ENCODE measurements at places on chromosomes 12 and 14.

DNA sequence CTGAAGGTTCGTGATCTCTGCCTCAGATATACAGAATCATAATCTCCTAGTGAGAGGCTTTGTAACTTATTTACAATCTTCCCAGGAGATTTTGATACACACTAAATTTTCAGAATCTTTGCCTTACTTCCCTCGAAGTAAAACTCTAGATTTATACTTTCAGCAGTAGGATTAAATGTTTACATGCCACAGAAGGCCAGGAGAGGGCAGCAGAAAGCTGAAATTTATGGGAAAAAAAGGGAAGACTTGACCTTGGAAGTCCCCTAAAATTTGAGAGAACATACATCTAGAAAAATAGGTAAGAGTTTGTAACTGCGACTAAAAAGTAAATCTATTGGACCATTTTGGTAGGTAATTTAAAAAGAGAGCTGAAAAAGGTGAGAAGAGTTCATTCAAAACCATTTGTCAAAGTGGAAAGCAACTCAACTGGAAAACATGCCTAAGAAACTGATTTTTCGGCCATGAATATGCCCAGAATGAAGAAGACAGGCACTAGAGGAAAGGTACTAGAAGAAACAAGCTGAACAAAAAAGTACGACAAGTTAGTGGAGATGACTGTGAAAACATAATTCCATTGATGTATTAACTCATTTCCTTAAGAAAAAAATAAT is 242.0 kb upstream of the MDGA2 start:
- DNase-seq, result no peak

DNA sequence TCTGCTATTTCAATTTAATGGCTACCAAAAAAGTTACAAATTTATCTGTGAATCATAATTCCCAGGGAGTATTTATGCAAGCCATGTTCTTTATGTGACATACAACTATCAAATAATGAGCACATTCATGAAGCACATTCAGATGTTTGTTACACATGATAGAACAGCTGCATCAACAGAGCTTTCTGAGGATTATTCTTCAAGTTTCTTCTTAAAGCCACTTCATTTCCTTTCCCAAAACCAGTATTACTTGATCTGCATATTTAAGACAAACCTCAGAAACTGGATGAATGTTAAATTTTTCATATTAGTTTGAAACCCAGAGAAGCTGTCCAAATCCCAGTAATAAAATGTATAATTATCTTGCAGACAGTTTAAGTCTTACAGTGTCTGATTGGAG is 73.6 kb upstream of the SOX5 start:
- no peak for DNase-seq

DNA sequence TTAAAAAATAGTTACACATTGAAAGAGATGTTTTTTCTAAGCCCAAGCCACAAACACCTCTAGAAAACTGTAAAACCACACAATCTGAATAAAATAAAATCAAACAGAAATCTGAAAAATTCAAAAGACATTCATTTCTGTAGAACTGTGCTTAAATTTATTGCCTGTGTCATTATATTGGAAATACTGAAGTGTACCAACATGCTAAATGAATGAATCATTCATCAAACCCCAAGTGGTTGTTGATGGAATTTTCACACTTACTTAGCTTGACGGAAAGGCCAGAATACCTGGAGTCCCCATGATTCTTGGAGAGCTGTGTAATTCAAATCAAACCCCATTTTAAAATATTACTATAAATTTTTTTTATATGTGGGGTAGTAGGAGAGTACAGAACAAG is 2.7 kb downstream of the KITLG start:
- DNase-seq, result no peak

GRCh38 chr12:103852498-103852997 is 11.5 kb upstream of the NT5DC3 start:
- DNase-seq, result no peak

GRCh38 chr12:45343269-45344051 is 127.6 kb downstream of the ANO6 start:
- no peak for DNase-seq

DNA sequence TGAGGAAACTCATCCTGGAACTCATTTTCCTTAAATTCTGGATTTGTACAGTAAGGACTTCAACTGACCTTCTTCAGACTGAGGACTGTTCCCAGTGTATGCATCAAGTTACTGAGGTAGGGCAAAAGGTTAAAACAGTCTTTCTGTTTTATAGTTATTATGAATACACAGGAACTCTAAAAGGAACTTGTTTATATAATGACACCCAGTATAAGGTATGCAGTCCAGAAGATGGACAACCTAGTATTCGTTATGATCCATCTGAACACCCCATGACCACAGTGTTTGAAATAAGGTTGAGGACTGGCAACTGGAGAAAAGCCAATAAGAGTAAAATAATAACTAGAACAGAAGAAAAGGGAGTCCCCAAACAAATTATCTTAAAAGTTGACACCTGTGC is 779.9 kb upstream of the TMEM132C start:
- DNase-seq, result no peak

DNA sequence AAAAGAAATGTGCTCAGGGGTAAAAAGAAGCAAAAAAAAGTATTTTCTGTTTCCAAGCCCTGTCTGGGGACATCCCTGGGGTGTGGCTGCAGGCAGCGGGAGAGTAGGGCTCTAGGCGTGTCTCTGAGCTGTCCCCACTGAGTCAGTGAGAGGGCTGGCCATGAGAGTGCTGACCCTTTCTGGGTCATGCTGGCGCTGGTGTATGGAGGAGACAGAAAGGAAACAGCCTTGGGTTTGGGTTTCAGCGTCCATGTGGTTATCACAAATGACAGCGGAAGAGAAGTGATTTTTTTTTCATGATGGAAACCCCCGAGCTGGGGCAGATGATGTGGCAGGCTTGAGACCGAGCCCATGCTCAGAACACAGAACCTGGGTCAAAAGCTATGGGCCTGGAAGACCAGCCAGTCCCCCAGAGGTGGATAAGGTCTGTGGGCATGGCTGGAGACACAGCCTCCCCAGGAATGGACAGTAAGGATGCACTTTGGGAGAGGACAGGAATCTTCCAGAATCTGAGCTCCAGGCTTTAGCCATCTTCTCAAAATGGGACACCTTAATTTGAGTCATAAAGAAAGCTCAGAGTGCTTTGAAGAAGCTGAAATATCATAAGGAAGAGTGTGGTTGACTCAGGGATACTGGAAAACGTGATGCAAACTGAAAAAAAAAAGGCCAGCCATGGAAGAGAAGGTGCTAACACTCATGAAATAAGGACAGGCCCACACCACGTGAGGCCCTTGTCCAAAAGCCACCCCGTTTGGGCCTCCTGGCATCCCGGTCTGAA is 36.2 kb downstream of the SYNE3 start:
- peak; percentile 79 for DNase-seq

- DNase-seq, result no peak
These were observed 439.1 kb downstream of the NPAS3 start for GRCh38 chr14:33377596-33378390.

DNA sequence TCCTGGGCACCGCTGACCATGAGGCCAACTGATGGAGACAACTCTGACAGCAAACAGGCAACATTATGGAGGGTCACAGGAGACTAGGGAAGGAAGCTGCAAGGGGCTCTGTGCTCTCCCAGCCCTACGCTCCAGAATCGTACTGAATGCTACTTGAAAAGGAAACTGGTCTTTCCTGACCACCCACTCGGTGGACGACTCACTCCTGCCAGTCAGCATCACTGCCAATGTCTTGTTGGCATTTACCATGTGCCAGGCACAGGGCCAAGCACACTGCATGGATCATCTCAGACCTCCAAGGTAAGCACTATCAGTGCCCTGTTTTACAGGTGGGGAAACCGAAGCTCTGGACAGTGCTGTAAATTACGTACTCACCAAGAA is 38.0 kb downstream of the CCDC85C start:
- no peak for DNase-seq

GRCh38 chr12:63480186-63480585 is 188.1 kb downstream of the DPY19L2 start:
- DNase-seq, result no peak

DNA sequence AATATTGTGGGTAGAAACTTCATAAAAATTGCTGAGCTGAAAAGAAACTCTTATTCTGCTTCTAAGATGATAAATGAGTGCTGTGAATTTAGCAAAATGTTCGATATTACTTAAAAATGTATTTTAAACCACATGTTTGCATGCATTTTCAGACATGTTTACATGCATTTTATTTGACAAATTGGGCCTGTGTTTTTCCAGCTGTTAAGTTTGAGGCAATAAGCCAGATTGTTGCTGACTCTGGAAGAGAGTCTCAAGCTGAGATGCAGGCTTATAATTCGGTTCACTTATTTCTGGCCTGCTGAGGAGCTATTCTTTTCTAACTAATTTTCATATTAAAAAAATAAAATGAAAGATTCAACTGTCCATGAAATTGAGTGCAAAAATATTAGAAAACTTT is 110.1 kb downstream of the SYNE2 start:
- DNase-seq, result no peak

DNA sequence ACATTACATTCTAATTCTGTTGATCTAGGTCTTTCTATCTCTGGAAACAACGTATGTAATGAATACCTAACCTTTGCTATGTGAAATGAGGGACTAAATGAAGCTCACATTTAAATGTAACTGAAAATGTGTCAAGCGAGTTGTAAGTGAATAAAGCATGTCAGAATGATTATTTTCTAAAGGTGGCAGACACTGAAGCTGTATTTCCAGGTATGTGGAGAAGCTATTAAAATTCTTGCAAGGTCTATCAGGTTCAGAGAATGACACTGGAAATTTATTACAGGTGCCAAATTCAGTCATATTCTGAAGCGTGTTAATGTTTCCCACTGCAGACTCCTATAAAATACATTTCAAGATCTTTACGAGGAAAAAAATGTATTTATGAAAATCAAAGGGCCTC is 641.4 kb downstream of the RPS29 start:
- no peak for DNase-seq

GRCh38 chr12:104599272-104600035 is 142.7 kb downstream of the CHST11 start:
- DNase-seq, result no peak

DNA sequence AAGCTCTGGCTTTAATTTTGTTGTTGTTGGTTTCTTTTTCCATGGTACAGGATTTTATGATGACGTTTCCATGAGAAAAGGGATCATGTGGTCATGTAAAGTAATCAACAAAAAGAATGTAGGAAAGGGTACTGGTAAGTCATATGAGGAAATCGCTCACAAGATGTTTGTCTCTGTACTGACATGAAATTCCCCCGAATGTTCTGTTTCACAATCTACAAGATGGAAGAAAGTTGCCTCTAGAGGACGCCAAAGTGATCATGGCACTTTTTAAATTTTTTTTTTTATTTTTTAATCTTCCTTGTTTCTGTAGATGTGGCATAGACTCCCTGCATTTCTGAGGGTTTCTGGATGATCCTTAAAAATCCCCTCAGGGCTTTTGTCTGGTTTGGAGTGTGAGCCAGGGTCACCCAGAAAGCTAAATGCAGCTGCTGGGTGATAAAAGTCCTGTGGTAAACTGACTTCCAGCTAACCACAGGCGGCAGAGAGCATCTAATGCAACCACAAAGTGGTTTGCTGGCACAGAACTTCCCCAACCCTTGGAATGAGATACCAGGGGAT is 393.5 kb downstream of the CCDC91 start:
- DNase-seq, result no peak
